ENCODE measurements at places on chromosomes 3 and 15. TPM values are rescaled to one million over a fixed set of nuclear protein-coding genes. Genes with fewer than 3 reads are reported as not detected.
A peak's percentile ranks its signal among the peaks of the same experiment; 100 is the strongest.

SH2D7 gene
- total RNA-seq: not detected

DNA sequence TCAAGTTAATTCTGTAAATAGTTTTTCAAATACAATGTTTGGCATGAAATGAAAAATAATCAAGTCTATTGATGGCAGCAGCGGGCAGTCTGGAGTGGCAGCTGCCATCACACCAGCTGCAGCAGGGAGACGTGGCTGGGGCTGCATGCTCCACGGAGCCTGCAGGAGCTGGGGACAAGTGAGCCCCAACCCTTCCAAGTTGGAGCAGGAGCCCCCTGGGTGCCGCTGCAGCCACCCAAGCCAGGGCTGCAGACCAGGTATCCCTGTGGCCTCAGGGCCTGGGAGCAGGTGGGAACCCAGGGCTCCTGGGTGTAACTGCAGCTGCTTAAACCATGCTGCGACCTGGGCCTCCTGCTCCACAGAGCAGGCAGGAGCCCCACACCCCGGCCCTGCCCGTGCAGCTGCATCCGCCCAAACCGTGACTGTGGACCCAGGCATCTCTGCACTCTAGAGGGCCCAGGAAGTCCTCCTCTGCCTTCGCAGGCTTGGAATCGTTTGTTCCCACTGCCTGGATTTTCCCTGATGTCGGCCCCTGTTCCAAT is 257.4 kb downstream of the PLOD2 start:
- DNase-seq: no peak

- DNase-seq: no peak
Measured at GRCh38 chr15:70271422-70272088, 173.8 kb upstream of the TLE3 start.

RLBP1 gene
- total RNA-seq: not detected

- peak; percentile 26 for DNase-seq
Measured at GRCh38 chr3:194930377-194931204, 244.9 kb downstream of the FAM43A start.

TGM4 gene
- total RNA-seq: not detected

DNA sequence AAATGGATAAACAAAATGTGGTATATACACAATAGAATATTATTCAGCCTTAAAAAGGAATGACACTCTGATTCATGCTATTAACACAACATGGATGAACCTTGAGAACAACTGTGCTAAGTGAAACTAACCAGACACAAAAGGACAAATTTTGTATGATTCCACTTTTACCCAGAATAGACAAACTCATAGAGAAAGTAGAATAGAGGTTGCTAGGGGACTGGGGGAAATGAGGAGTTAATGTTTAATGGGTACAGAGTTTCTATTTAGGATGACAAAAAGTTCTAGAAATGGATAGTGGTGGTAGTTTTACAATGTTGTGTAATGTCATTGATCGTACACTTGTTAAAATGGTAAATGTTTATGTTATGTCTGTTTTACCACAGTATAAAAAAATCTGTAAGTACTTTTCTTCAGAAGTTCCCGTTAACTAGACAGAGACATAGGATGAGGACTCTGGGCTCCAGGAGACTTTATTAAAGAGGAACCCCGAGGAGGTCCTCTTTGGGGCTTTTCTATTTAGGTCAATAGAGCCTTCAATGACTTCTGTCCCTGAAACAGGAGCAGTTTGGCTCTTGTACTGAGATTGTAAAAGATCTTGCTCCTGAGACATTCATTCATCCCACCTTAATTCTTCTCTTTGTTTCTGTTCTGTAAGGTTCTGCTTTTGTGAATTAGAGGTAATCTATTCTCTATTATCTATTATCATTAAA is 24.5 kb downstream of the ABHD6 start:
- no peak for DNase-seq

GRCh38 chr15:94596707-94597106 is 365.3 kb downstream of the MCTP2 start:
- no peak for DNase-seq

TMEM44 gene
- total RNA-seq: 51.1 TPM

All from endothelial cell (in vitro differentiated cells).